ENCODE measurements at places on chromosomes 13 and 19. TPM values are rescaled to one million over a fixed set of nuclear protein-coding genes. Genes with fewer than 3 reads are reported as not detected.

The ZNF490 gene
- total RNA-seq: 7.0 TPM

The ZNF546 gene
- 68.4 TPM for total RNA-seq

The CEBPG gene
- 41.5 TPM for total RNA-seq

The MAP4K1 gene
- 11.1 TPM for total RNA-seq

The ERICH6B gene
- total RNA-seq: not detected

The OLFM2 gene
- total RNA-seq: 9.7 TPM

The BLOC1S3 gene
- total RNA-seq: 21.8 TPM

The ZNF536 gene
- total RNA-seq: 0.05 TPM

- no peak for DNase-seq
Measured at GRCh38 chr13:99658261-99658991, 157.2 kb downstream of the TM9SF2 start.

DNA sequence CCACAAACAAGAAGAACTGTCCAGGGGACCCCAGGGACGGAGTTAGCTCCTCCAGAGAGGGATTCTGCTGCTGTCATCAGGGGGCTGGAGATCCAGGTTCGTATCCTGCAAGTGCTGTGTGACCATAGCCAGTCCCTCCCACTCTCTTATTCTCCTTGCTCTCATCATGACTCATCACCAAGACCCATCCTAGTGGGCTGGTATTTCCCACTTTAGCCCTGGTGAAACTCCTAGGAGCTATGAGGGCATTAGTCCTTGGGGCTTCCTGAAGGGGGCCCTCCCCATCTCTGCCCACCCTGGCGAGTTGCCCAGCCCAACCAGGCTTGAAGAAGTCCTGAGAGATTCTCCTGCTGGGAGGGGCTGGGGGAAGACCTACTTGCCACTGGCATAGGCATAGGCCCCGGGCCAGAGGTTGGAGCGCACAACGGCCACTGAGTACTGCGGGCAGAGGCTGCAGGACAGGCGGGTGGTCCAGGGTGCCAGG is 7.5 kb upstream of the DMWD start:
- no peak for DNase-seq

- no peak for DNase-seq
Measured at GRCh38 chr13:70237131-70237530, 128.9 kb upstream of the KLHL1 start.

DNA sequence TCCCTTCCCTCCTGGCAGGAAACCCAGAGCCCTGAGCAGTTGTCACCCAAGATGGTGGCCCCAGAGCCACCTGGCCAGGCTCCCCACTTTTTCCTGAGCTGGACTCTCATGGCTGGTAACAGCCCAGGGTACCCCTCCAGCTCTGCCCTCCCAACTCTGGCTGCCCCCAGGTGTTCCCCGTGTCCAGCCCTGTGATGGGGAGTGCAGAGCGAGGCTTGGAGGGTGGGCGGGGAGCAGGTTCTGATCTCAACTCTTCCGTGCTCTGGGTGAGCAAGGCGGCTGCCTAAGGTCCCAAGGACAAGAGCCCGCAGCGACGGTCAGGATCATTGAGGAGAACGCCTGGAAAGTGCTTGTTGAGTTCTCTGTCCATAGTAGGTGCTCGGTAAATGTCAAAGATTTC is 54.7 kb upstream of the GAS6 start:
- no peak for DNase-seq

DNA sequence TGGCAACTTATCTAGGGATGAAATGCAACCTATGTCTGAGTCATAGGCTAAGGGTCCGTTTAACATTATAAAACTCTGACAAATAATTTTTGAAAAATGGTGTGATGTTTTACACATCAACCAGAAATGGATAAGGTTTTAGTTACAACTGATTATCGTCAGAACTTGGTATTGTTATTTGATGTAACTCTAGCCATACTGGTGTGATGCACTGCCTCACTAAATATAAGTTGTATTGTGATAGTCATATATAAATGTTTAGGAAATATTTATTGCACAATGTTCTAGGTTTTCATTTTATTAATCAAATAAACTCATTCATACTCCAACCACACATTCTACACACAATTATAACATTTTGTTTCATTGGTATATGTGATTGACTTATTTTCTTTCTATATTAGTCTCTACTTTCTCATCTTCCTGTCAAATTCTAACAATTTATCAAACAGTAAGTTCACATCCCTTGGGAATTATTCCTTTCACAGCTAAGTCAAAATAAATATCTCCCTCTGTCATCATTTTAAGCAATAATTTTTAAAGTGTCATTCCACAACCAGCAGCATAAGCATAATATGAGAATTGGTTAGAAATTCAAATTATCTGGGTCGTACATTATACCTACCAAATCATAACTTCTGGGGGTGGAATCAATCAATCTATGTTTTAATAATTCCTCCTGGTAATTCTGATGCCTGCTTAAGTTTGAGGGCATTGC is 873.9 kb downstream of the SLITRK1 start:
- no peak for DNase-seq

DNA sequence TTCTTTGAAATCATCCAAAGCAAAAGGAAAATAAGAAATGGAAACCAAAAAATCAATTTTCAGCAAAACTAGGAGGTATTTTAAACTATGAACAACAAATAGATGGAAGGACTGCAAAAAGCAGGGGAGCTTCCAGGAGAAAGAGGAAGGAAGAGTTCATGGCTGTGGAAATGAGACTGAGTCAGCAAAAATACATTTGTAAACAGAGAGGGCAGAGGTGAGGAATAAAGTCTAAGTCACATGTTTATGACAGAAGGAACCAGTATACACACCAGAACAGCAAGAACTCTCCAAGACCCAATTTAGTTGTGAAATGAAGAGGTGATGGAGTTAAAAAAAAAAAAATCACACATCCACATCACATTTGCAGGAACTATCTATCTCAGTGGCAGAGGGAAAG is 69.6 kb downstream of the RNASEH2B start:
- no peak for DNase-seq

GRCh38 chr19:58571575-58571947 is 1.6 kb downstream of the MZF1 start:
- DNase-seq: no peak

DNA sequence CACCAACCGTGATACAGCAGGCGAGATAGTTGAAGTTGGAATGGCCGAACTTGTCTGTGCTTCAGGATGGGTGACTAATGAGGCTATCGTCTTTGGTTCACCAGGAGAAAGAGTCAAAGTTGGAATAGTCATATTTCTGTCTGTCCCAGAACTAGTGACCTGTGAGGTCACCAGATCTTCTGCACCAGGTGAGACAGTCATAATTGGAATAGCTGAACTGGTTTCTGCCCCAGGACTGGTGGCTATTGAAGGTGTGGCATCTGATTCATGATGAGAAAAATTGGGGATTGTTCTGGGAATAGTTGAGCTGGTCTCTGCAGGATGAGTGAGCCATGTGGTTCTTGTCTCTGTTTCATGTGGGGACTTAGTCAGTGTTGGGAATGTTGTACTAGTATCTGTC is 71.6 kb downstream of the MUC16 start:
- DNase-seq: no peak

DNA sequence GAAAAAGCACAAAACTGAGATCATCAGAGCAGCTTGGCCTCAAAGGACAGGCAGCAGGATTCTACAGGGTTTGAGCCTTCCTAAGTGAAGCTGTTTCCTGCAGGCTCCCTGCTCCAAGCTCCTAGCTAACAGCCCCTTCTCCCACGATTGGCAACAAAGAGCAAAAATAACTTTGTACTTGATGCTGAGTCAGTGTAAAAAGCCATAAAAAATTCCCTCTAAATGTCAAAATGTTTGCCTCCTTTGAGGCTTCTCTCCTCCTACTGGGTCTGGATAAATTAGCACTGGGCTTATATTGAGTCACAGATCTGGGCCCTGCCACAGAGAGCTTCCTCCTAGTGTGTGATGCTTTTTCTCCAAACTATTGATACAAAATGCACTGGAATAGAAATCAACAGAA is 153.3 kb downstream of the TNFRSF19 start:
- DNase-seq: no peak

DNA sequence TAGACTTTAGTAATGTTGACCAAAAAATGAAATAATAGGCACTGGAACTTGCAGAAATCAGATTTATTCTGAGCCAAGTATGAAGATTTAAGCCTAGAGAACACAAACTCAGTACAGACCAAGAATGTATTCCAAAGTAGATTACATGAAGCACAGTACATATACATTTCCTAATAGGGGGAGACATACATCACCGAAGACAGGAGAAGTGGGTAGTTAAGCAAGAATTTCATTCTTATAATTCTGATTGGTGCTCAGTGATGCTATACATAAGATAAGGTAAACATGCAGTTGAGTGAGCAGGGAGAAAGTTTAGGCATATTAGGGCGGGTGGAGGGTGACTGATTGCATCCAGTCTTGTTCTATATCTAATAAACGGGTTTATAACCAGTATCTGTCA is 2218.8 kb downstream of the PCDH9 start:
- no peak for DNase-seq

- no peak for DNase-seq
Measured at GRCh38 chr19:2327773-2328400, 499 bp downstream of the LSM7 start.

DNA sequence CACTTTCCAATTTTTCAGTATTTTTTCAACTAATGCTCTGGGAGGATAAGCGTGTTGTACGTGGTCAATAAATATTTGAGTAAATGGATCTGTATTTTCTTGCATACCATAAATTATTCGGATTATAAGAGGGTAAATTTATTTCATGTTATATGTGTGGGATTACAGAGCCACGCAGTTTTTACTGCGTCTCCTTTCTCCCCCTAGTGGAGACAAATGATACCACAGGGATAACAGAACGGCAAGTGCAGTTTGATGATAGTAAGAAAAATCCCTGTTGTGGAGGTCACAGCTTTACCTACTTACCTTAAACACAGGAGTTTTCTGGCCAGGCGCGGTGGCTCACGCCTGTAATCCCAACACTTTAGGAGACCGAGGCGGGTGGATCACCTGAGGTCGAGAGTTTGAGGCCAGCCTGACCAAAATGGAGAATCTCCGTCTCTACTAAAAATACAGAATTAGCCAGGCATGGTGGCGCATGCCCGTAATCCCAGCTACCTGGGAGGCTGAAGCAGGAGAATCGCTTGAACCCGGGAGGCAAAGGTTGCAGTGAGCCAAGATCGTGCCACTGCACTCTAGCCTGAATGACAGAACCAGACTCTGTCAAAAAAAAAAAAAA is 16.8 kb downstream of the MBD3L2B start:
- peak; percentile 20 for DNase-seq

DNA sequence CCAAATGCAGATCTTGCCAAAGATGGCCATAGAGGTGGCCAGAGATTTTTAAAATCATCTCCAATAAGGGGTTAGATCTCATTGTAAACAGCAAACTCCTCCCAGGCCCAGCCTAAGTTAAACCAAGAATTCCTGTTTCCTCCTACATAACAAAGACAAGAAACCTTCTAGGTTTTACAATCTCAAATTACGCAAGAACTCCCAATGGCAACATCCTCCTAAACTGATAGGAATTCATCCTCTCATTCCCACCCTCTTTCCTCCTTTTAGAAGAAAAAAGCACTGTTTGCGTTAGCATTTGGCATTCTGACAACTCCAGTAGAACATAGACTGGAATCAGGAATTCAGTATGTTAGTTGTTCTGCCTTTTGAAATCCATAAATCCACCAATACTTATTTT is 14.6 kb downstream of the PROSER1 start:
- no peak for DNase-seq

DNA sequence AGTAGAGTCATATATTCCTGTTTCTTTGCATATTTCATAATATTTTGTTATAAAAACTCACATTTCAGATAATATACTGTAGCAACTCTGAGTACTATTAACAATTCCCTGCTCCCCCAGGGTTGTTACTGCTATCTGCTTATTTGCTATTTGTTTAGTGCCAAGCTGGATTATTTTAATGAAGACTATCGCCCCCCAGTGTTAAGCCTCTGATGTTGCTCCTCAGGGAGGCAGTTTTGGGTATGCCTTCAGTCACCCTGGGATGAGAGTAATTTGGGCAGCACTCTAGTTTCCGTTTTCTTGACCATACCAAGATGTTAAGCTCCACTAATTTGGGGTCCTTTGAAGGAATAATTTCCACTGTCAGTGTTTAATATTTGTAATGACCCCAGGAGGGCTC is 46.0 kb downstream of the MICU2 start:
- no peak for DNase-seq

GRCh38 chr13:109235901-109236300 is 550.5 kb downstream of the IRS2 start:
- DNase-seq: no peak

DNA sequence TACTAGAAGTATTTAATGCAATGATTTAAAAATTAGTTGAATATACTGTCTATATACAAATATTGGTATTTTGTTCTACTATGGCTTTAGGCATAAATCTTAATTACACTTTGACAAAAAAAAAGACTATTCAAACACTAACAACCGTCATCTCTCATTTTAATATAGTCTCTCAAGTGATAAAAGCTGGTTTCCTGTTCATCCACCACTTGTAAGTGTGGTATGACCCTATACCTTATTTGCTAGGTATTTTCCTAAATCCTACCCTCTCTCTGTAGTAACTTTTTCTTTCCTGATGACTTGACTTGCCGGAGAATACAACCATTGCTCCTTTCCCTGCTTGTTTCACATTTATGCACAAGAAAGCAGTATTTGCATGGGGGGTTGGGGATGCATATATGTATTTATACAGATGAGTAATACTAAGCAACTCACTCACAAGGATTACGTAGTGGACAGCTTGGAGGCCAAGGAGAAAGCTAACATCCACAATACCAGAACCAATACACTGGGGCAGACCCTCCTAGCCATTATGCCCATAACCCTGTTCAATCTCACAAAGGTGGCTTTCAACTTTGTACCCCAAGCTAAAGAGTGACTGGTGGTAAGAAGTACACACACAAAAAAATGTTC is 12.7 kb upstream of the EFNB2 start:
- no peak for DNase-seq

All from Panc1 (cell line).